ENCODE measurements at places on chromosomes 11 and 22.

DNA sequence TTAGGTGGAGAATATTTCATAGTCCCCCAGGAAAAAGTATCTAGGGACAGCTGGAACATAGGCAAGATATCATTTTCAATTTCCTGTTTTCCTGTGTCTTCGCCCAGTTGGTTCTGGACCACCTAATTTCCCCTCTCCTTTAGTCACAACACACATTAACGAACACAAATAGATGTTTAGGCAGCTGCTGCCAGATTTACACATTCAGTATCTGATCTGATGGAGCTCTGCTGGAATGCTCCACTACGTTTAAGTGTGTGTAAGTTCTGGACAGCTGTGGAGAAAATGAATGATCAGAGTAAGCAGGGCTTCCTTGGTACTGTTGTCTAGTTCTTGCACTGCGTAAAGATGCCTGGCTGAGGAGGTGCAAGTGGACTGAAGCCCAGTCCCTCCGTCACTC, 36.1 kb upstream of the CLPB start:
- DNase-seq = no peak

GRCh38 chr11:126026579-126026978, 36.1 kb downstream of the CDON start:
- DNase-seq = no peak

DNA sequence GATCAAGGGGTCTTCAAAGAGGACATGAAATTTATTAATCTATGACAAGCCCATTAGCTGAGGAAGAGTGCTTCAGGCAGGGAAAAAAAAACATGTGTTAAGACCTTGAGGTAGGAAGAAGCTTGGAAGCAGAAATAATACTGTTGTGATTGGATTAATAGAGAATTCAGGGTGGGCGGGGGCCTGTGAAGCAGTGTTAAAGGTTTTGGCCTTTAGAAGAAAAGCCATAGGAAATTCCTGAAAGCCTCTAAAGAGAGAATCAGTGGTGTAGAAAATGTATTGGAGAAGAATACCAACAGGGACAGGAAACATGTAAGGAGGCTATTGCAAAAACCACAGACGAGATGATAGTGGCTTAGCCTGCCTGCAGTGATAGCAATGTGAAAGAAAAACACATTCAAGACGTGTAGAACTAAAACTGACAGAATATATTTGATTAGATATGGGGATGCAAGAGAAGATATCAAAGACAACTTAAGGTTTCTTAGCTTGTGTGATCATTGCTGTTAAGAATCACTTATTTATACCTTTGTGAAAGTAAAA, 404.4 kb upstream of the ANO3 start:
- no peak for DNase-seq

DNA sequence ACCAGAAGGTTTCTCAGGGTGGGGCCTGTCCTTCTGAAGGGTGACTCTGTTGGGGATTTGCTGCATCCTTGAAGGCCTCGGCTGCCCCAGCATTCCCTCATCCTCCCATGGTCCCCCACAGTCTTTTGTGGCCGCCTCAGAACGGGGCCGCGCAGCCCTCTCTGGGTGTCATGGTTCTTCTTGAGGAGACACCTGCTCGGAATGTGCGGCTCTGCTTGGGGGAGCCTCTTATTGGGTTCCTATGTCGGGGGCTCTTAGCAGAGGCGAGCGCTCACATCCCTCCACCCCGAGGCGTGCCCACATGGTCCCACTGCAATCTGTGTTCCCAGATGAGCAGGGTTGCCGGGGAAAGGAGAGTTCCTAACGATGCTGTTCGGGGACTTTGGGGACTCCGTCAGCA, 1008.4 kb downstream of the BRD1 start:
- DNase-seq = peak; percentile 24

- DNase-seq = no peak
These were observed 104.7 kb upstream of the CLMP start for GRCh38 chr11:123299721-123300120.

GRCh38 chr11:59152312-59152951, 9.8 kb downstream of the FAM111A start:
- DNase-seq = no peak

GRCh38 chr11:129323896-129324502, 51.6 kb upstream of the BARX2 start:
- DNase-seq = peak; percentile 61

GRCh38 chr11:120334894-120335462, 1.2 kb upstream of the ARHGEF12 start:
- DNase-seq = peak; percentile 70

GRCh38 chr11:70910835-70911234, 341.5 kb downstream of the SHANK2 start:
- DNase-seq = no peak

DNA sequence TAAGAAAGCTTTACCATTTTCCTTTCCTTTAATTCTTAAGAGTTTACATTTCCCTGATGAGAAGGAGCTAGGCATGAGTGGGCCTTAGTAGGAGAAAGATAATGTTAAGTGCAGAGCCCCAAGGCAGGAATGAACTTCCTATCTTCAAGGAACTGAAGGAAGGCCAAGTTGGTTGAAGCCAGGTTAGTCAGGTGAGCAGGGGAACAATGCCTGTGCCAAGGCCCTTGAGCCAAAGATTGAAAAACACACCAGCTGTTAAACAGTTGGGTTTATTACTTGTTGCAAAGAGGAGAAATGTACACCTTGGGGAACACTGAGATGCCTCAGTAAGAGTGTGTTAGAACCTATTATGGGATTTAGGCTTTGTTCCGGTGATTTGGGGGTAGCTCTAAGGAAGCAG, 10.0 kb downstream of the CNTF start:
- no peak for DNase-seq

DNA sequence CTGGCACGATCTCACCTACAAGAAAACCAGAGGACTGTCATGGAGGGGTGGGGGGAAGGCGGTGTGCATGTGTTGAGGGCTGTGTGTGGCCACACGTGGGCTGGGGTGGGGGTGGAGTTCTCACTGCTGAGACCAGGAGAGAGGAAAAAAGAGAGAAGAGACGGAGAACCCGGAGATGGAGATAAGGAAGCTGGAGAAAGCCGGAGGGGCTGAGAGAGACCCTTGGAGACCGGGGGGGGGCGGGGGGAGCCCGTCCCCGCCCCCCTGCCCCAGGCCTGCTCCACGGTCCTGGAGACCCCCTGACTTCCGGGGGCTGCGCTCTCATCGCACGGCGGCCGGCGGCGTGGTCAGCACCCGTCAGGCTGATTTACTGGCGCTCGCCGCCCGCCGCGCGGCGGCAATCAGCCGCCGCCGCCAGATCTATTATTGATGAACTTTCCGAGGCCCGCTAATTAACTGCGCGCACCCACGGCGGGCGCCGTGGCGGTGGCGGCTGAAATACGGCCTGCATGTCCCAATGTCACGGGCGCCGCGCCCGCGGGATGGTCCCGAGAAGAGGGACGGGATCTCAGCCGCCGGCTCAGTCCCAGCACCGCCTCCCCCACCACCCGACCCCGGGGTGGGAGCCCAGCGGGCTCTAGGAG, 187.4 kb downstream of the MN1 start:
- no peak for DNase-seq

DNA sequence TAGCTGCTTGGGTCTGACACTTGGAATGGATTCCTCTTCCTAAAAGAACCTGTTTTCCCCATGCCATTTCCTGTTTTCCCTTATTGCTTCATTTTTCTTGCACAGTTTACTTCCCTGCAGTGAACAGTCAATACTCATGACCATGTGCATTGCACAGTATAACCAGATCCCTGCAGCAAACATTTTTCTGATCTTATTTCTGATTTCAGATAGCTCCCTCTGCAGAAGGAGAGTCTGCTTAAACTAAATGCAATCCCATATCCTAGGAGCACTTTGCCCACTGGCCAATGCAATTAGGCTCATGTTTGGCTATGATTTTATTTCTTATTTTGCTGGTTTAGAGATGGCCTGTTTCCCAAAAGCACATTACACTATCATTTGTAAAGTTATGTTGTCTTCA, 96.7 kb upstream of the CD44 start:
- no peak for DNase-seq

DNA sequence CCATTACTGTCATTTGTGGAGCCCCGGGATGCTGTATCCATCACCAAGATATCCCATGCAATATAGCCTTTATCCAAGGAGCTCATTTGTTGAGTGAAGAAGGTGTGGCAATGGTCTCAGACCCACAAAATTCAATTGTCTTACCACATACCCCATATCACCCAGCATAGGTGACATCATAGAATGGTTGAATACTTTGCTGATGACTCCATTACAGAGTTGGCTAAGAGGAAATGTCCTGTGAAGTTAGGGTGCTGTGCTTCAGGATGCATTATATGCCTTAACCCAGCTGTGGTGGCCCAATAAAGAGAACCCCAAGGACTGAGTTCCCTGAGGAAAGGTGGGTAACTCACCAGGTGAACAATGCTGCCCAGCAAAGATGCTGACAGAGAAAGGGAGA, 113.7 kb downstream of the EFCAB6 start:
- DNase-seq = no peak

GRCh38 chr11:6632116-6633073, 13.2 kb upstream of the TPP1 start:
- DNase-seq = no peak

- no peak for DNase-seq
These were observed 19.7 kb upstream of the TTLL12 start for GRCh38 chr22:43206509-43207161.

- no peak for DNase-seq
These were observed 61.6 kb downstream of the TIMP3 start for GRCh38 chr22:32862936-32863661.

- no peak for DNase-seq
These were observed 61.6 kb downstream of the PPP6R3 start for GRCh38 chr11:68521969-68522652.

DNA sequence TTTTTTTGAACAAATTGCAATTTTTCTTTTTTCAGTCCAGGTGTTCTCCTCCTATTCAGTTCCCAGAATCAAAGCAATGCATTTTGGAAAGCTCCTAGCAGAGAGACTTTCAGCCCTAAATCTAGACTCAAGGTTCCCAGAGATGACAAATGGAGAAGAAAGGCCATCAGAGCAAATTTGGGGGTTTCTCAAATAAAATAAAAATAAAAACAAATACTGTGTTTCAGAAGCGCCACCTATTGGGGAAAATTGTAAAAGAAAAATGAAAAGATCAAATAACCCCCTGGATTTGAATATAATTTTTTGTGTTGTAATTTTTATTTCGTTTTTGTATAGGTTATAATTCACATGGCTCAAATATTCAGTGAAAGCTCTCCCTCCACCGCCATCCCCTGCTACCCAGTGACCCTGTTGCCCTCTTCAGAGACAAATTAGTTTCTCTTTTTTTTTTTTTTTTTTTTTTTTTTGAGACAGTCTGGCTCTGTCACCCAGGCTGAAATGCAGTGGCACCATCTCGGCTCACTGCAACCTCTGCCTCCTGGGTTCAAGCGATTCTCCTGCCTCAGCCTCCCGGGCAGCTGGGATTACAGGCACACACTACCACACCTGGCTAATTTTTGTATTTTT, 6.2 kb upstream of the UBE4A start:
- DNase-seq = no peak

DNA sequence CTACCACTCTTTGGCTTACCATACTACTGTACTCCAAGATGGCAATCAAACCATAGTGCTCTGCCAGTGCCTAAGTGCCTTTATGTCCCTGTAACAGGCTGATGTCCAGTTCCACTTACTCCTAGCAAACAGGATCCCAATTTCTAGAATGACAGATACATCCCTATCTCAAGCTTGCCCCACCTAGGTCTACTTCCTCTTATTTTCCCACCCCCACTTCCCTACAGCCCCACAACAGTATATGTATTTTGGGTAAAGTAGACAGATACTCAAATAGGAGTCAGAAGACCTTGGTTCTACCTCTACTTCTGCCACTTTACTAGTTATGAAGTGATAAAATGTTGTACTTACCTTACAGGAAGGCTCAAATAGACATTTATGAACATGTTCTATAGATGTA, 24.1 kb downstream of the SIK3 start:
- no peak for DNase-seq

- no peak for DNase-seq
These were observed 109.7 kb upstream of the CTSC start for GRCh38 chr11:88447281-88447680.

DNA sequence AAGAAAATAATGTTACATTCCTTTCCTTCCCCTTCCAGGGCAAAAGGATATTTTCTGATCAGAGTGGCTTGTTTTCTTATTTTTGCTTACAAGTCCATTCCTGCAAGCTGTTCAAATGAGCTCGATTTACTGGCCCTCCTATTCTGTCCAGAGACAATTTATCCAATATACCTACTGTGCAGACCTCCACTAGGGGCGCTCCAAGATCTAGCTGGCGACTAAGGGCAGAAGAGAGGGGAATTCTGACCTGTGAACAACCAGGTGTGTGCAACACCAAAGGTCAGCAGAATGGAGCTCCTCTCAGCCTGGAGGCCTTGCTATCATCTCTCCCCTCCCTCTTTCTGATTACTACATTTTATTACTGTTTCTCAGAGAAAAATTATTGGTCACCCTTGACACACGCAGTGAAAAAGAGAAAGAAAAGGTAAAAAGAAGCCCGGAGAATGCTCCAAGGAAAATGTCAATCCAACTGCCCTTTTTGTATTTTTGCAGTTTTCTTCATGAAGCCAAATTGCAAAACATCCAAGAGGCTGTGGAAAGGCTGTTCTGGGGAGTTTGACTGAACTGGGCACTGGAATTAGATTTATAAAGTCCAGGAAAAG, 3.2 kb downstream of the SEZ6L start:
- peak; percentile 77 for DNase-seq

DNA sequence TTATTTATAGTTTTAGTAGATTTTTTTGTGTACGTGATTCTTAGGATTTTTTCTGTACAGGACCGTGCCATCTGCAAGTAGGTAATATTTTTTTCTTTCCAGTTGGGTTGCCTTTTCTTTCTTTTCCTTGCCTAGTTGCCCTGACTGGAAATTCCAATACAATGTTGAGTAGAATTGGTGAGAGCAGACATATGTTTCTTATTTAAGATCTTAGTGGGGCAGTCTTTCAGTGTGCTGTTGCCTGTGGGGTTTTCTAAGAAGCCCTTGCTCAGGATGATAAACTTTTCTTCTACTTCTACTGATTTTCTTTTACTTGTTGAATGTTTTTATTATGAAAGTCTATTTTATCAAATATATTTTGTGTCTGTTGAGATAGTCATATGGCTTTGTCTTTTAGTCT, 33.0 kb downstream of the ATXN10 start:
- no peak for DNase-seq

Data from islet precursor cell (in vitro differentiated cells).